Stimulated activated CD8-positive, alpha-beta memory T cell treated with anti-CD3 and anti-CD28 coated beads, Interleukin-7, amount 100 ng/mL, for 1 hour (primary cell): ENCODE measurements at places on chromosomes 3 and 15.

- DNase-seq: no peak
Observed at GRCh38 chr3:52769786-52770455, 819 bp downstream of the NEK4 start.

DNA sequence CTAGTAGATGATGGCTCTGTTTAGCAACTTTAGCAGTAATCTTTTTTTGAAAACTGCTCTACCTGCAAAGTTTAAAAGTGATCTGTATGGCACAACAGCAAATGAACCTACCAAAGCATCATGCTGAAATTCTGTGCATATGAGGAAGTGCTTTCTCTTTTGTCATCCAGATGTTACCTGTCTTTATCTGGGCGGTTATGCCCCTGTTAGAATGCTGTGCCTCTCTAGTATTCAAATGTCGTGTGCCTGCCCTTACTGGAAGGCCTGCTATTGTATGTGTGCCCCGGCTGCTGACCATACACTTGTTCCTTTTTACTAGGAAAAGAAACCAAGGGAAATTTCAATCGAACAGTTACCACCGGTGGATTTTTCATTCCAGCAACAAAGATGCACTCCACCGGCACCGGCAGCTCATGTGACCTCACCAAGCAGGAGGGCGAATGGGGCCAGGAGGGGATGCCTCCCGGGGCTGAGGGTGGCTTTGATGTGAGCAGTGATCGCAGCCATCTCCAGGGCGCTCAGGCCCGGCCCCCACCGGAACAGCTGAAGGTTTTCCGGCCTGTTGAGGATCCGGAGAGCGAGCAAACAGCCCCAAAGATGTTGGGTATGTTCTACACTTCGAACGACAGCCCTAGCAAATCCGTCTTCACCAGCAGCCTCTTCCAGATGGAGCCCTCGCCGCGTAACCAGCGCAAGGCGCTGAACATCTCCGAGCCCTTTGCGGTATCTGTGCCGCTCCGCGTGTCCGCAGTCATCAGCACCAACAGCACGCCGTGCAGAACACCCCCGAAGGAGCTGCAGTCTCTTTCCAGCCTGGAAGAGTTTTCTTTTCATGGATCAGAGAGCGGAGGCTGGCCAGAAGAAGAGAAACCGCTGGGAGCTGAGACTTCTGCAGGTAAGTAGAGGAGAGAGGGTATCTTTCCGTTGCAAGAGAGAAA lies 61.6 kb downstream of the TMEM39A start:
- no peak for DNase-seq

DNA sequence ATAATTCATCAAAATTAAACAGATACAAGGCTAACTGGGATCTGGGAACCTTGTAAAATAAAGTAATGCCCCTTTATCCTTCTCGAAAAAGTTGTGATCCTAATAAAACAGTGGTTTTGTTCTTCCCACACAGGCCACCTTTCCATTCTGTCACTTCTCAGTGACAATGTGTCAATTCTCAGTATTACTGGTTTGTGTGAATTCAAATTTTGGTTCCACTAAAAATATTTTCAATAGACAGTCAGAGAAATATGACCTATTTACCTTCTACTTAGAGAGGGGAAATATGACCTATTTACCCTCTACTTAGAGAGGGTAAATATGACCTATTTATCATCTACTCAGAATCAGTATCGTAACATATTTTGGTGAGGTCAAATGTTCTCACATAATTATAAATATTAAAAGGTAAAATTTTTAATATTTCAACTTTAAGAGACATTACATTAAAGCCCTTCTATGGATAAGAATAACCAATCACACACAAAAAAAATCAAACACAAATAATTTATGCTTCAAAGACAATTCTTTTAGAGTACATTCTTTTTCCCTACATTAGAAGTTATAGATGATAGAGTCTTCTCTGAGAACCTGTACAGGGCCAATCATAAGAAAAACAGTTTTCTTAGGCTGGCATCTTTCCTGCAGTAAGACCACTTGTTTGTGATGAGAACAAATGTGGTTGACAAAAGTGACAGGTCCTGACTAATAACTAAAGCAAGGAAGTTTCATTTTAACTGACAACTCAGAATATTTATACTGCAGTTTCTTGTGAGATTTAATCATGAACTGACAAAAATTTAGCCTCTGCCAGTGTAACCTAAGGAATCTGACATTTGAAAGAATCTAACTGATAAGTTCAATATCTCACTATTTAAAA lies 323.3 kb downstream of the DIPK2A start:
- DNase-seq: no peak

- DNase-seq: no peak
Observed at GRCh38 chr15:60844511-60845174, 365.7 kb upstream of the ICE2 start.

- DNase-seq: no peak
Observed at GRCh38 chr3:124364317-124365020, 365.8 kb upstream of the UMPS start.

DNA sequence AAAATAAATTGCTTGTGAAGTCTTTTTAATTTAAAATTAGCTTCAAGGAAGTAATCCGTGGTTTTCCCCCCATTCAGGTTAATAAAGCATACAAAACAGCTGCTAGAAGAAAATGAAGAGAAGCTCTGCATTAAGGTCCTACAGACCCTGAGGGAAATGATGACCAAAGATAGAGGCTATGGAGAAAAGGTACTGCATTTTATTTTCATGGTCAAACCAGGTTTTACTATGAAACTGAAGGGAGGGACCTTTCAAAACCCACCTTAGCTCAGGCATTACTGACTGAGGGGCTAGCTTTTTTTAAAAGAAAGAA lies 218.5 kb downstream of the ITPR1 start:
- DNase-seq: no peak

- no peak for DNase-seq
Observed at GRCh38 chr3:124147429-124147828, 155.5 kb upstream of the ROPN1 start.

GRCh38 chr3:134003066-134003465 lies 26.7 kb downstream of the SLCO2A1 start:
- no peak for DNase-seq

DNA sequence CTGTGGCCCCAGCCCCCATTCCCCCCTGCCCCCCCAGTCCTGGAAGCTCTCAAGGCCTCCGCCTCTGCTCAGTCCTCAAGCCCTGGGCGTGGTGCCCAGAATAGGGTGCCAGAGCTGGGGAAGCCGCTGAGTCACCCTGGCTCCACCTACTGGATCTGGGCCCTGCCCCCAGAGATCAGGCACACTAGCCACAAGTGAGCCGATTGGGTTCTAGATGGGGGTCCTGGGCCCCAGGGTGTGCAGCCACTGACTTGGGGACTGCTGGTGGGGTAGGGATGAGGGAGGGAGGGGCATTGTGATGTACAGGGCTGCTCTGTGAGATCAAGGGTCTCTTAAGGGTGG lies 5.7 kb downstream of the EIF4G1 start:
- DNase-seq: no peak
